ENCODE measurements at places on chromosomes 3 and 15. TPM values are rescaled to one million over a fixed set of nuclear protein-coding genes. Genes with fewer than 3 reads are reported as not detected.

DNA sequence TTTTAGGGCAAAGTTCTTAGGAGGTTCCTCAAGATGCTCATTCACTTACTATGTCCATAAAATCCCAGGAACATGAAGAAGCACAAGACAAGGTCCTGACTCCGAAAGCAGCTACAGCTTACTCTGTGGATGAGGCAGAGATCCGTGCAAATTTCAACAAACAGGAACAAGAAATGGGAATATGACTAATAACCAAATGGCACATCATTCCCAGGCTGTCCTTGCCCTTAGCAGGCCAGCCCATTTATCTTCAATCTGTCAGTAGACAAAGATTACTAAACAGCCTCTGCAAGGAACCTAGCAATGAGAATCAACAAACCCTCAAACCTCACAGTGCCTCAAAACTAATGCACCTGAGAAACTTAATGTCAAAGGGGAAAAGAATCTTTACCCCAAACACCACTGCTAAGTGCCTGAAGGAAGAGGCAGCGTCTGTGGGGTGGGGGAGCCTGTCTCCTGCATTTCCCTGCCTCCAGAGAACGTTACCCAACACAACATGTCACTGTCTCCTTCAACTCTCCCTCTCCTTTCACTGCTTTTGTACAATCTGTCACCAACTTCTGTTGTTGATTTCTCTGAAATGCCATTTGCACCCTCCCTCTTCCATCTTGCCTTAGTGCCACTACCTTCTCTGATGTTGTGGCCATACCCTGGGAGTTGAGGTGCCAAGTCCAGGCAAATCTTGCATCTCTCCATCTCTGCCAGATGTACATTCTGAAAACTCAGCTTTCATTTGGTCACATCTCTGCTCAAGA, 4.8 kb downstream of the TNFAIP8L3 start:
- peaks cover 43% of the 10 kb centered on the region for H3K27me3 ChIP-seq
- H3K4me1 ChIP-seq, result no peaks in the 10 kb centered on the region
- no peak overlapping the region for H3K27ac ChIP-seq
- no peak for DNase-seq
- H3K36me3 ChIP-seq, result no peaks in the 10 kb centered on the region
- H3K4me3 ChIP-seq, result no peak overlapping the region

DNA sequence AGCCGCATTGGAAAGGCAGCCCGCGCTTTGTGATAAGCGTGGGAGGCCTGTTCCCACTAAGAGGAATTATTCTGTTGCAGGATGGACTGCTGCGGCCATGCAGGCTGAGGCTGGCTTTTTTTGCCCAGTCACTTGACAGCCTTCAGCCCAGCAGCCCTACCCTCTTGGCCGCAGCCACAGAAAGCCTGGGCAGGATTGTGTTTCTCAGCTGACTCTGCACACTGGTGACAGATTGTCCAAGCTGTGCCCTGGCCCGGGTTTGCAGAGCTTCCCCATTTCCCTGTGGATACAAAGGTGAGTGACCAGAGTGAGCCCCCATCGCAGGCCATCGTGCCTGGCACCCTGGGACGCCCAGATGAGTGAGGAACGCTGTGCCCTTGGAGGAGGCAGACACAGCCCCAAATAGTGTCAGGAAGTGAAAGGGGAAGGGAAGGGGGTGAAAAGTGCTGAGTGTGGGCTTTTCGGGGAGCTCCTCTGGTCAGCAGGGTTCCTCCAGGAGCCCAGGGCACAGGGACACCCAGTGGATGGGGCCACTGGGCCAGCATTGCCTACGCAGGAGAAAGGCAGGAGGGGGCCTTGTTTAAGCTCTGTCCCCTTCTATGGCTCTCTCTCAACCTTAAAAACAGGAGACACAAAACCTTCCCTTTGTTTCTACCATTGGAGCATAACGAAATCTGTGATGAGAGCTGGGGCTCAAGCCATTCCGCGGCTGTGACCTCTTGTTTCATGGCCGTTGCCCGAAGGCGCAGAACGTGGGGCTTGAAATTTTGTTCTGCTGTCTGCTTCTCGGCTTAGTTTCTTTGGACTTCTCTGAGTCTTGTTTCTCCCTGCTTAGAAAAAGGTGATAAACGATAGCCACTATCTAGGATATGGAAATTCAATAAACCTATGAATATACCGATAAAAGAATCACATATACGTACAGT, 91.5 kb upstream of the MEF2A start:
- H3K36me3 ChIP-seq, result no peaks in the 10 kb centered on the region
- peaks cover 25% of the 10 kb centered on the region for H3K4me1 ChIP-seq
- no peaks in the 10 kb centered on the region for H3K27me3 ChIP-seq

- peak overlapping the region; percentile 48 for H3K4me3 ChIP-seq
- H3K27me3 ChIP-seq, result no peaks in the 10 kb centered on the region
- H3K27ac ChIP-seq, result peak overlapping the region; percentile 98
- no peaks in the 10 kb centered on the region for H3K4me1 ChIP-seq
- H3K36me3 ChIP-seq, result peaks cover 11% of the 10 kb centered on the region
- no peak for DNase-seq
Measured at GRCh38 chr3:48466386-48467109, 20.0 kb downstream of the ATRIP start.

- no peaks in the 10 kb centered on the region for H3K27me3 ChIP-seq
- no peaks in the 10 kb centered on the region for H3K36me3 ChIP-seq
- DNase-seq, result no peak
- peaks cover 36% of the 10 kb centered on the region for H3K4me1 ChIP-seq
- H3K27ac ChIP-seq, result no peak overlapping the region
Measured at GRCh38 chr15:76160426-76161152, 100.8 kb downstream of the TMEM266 start.

DNA sequence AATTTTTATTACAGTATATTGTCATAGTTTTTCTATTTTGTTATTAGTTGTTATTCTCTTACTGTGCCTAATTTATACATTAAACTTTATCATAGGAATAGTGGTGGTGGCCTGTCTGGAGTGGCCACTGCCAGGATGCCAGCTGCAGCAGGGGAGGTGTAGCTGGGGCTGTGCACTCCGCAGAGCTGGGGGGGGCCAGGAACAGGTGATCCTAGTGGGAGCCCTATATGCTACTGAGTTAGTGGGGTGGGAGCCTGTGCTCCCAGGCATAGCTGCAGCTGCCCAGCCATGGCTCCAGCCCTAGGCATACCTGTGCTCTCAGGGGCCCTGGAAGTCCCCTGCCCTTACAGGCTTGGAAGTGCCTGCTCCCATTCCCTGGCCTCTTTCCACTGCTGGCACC, 638.1 kb upstream of the KCNMB2 start:
- no peak for DNase-seq
- no peak overlapping the region for H3K27ac ChIP-seq
- no peaks in the 10 kb centered on the region for H3K27me3 ChIP-seq
- no peaks in the 10 kb centered on the region for H3K4me1 ChIP-seq
- no peaks in the 10 kb centered on the region for H3K36me3 ChIP-seq

GRCh38 chr3:62589078-62589477, 215.7 kb upstream of the FEZF2 start:
- peaks cover 14% of the 10 kb centered on the region for H3K4me1 ChIP-seq
- no peak overlapping the region for H3K4me3 ChIP-seq
- H3K27ac ChIP-seq, result no peak overlapping the region
- no peak for DNase-seq

GRCh38 chr3:113658107-113658506, 38.3 kb downstream of the USF3 start:
- DNase-seq, result no peak
- H3K27ac ChIP-seq, result no peak overlapping the region
- peaks cover 32% of the 10 kb centered on the region for H3K36me3 ChIP-seq
- no peaks in the 10 kb centered on the region for H3K27me3 ChIP-seq

- H3K4me3 ChIP-seq, result no peak overlapping the region
- no peaks in the 10 kb centered on the region for H3K27me3 ChIP-seq
- peak; percentile 72 for DNase-seq
Measured at GRCh38 chr3:186746008-186746407, 28.8 kb downstream of the KNG1 start.

DNA sequence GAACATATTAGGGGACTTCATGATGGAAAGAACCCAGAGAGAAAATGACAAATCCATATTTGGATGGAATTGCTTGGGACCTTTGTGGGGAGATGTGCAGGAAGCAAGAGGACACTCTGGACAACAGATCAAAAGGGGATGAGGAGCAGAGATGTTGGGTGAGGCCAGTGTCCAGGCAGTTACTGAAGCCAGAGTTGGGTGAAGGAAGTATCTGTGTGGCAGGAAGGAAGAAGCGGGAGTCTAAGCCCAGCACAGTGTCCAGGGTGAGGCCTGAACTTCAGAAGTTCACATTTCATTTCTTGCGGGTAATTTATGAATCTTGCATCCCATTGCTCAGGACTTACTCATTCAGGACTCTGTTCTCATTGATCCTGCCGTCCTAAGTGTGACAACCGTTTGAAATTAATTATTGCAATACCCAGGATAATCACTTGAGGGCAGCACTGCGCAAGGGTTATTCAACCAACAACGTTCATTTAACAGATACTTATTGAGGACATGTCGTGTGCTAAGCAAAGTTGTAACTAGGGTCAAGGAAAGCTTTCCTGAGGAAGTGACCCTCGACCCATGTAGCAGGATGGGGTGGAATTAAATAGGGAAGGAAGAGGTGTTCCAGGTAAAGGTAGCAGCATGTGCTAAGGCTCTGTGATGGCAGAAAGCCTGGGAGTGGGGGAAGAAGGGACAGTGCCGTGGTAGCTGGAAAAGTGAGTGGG, 61.3 kb upstream of the CMTM8 start:
- no peak overlapping the region for H3K27ac ChIP-seq
- DNase-seq, result peak; percentile 28
- no peaks in the 10 kb centered on the region for H3K27me3 ChIP-seq
- H3K4me1 ChIP-seq, result no peaks in the 10 kb centered on the region
- peaks cover 4% of the 10 kb centered on the region for H3K36me3 ChIP-seq

GRCh38 chr3:86948822-86949221, 42.1 kb downstream of the VGLL3 start:
- peaks cover 4% of the 10 kb centered on the region for H3K36me3 ChIP-seq
- no peaks in the 10 kb centered on the region for H3K27me3 ChIP-seq
- DNase-seq, result no peak
- no peak overlapping the region for H3K4me3 ChIP-seq
- no peaks in the 10 kb centered on the region for H3K4me1 ChIP-seq

Gene DAZL
- total RNA-seq, result not detected

Gene ISLR
- 30.4 TPM for total RNA-seq
